ENCODE measurements at places on chromosomes 6 and 20. TPM values are rescaled to one million over a fixed set of nuclear protein-coding genes. Genes with fewer than 3 reads are reported as not detected.

Gene CRIP3
- not detected for total RNA-seq

- peak overlapping the region; percentile 73 for H3K4me3 ChIP-seq
- no peaks in the 10 kb centered on the region for H3K27me3 ChIP-seq
- H3K4me1 ChIP-seq: no peaks in the 10 kb centered on the region
- peak overlapping the region; percentile 99 for H3K27ac ChIP-seq
- H3K36me3 ChIP-seq: no peaks in the 10 kb centered on the region
- DNase-seq: peak; percentile 83
Observed at GRCh38 chr6:52574709-52575501, 2.0 kb downstream of the TRAM2 start.

GRCh38 chr6:36318690-36319435, 17.8 kb downstream of the BNIP5 start:
- H3K27me3 ChIP-seq: no peaks in the 10 kb centered on the region
- H3K36me3 ChIP-seq: no peaks in the 10 kb centered on the region
- no peak overlapping the region for H3K27ac ChIP-seq
- no peak overlapping the region for H3K4me3 ChIP-seq

DNA sequence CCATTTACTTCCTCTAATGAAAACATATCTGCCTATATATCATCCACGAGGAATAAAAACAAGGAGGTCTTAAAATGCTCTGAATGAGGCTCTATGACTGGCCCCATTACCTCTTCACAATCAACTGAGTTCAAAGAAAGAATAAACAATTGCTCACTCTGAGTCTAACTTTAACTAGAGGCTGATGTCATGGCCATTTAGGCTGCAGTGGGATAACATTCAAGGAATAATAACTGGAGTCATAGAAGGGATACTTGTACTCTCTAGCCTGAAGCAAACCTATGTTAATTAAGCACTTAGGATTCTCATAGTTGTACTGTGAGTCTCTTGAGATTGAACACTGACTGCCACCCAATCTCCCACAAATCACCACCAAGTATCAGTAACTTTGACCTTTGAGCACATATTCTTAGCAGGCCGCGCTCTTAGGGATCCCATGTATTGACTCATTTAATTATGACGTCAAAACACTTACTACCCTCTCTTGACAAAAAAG, 70.2 kb downstream of the PERP start:
- H3K4me3 ChIP-seq: no peak overlapping the region
- no peaks in the 10 kb centered on the region for H3K27me3 ChIP-seq
- no peaks in the 10 kb centered on the region for H3K36me3 ChIP-seq
- H3K27ac ChIP-seq: no peak overlapping the region
- no peak for DNase-seq

DNA sequence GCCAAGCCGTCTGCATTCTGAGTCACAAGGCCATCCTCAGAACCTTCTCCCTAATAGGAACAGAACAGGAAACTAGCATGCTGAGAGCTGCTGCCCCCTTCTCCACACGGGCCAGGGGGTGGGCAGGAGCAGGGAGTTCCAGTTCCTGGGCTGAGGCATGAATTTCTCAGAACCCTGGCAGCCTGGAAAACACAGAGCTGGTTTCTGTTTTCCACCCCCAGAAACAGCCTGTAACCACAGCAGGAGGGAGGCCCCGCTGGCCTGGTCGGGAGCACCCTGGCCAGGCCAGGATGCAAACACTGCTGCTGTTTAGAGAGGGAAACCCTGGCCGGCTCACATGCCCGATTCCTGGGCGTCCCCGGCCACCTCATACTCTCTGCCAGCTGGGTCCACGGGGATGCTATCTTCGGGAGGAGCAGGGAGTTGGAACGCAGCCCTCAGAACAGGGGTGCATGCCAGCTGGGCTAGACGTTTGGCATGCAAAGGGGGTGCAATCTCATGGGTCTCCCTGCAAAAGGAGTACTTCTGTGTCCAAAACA, 130.1 kb downstream of the NFATC2 start:
- no peak overlapping the region for H3K4me3 ChIP-seq
- DNase-seq: peak; percentile 62
- peak overlapping the region; percentile 58 for H3K27ac ChIP-seq
- peaks cover 8% of the 10 kb centered on the region for H3K36me3 ChIP-seq
- H3K27me3 ChIP-seq: no peaks in the 10 kb centered on the region

DNA sequence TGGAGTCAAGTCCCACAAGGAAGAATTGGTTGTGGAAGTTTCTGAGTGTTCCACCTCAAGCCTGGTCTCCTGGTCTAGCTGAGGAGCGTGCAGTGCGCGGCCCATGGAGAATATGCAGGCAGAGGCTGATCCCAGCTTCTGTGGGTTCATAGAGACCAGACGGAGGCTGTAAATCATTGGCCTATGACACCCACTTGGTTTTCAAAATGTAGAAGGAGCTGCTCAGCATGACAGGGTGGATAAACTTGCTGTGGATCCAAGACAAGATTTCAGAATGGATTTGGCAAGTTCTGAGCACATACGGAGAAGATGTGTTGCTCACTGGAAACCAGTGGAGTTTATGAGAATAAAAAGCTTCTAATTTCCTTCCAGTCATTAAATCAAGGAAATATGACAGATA, 744 bp downstream of the KIF25 start:
- no peaks in the 10 kb centered on the region for H3K27me3 ChIP-seq
- H3K36me3 ChIP-seq: no peaks in the 10 kb centered on the region
- H3K4me3 ChIP-seq: no peak overlapping the region
- DNase-seq: no peak
- peaks cover 7% of the 10 kb centered on the region for H3K4me1 ChIP-seq

Gene GINS1
- total RNA-seq: 0.33 TPM

GRCh38 chr6:147905711-147906110, 397.2 kb downstream of the SAMD5 start:
- H3K27ac ChIP-seq: no peak overlapping the region
- no peaks in the 10 kb centered on the region for H3K27me3 ChIP-seq
- H3K36me3 ChIP-seq: no peaks in the 10 kb centered on the region
- no peak overlapping the region for H3K4me3 ChIP-seq
- no peak for DNase-seq
- H3K4me1 ChIP-seq: no peaks in the 10 kb centered on the region

- H3K27me3 ChIP-seq: no peaks in the 10 kb centered on the region
- H3K4me1 ChIP-seq: no peaks in the 10 kb centered on the region
- H3K36me3 ChIP-seq: no peaks in the 10 kb centered on the region
- no peak for DNase-seq
Observed at GRCh38 chr6:34565722-34566137, 9.6 kb upstream of the SPDEF start.

Measured in right atrium auricular region (tissue), 2 donors.